ENCODE measurements at places on chromosomes 5 and 9.

DNA sequence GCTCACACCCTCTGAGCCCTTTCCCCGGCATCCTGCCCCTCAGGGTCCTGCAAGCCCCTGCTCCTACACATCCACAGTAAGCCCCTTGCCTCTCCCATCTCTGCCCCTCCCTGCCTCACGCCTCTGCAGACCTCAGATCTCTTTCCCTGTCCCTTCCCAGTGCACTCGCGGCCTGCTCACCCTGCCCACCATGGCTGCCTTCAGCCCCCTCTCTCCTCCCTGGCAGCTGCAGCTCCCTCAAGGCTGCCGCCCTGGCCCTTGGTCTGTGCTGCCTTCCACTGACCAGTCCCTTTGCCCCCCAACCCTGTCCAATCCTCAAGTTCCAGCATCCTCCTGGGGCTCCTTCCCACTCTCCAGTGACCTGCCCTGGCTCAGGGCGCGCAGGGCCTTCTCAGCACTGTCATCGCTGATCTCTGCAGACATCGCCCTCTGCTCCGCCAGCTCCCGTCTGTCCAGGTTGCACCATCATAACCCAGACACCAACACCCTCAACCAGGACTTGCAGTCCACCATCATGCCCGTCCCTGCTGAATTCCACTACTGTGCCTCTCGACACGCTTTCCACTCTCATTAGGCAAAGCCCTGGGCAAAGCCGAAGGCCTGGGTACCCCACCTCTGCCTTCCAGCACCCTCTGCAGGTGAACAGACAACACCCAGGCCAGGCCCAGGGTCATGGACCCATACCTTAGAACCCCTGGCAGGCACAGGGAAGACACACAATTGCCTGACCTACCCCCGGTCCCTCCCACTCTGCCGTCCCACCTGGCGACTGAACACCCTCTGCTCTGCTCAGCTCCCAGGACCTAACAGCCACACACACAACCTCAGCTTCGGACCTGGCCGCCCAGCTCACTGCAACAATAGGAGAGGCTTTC, 97.8 kb upstream of the RUFY1 start:
- no peak for DNase-seq

GRCh38 chr9:71767776-71768321, 464 bp downstream of the CEMIP2 start:
- DNase-seq: no peak

DNA sequence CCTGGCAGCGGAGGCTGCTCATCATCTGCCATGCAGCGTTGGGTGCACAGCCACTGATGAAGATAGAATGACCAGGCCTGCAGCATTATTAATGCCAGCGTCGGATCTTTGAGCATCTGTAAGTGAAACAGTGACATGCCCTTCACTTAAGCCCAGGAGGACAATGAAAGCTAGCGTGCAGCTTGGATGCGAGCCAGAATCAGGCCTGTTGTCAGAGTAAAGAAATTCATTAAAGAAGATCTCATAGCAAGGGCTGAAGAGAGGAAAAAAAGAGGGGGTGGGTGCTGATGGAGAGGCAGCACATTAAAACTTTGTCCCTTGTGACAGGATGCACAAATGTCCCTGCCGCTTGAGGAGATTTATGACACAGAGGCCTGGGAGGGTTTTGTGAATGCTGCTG, 186.1 kb upstream of the MAST4 start:
- DNase-seq: no peak

DNA sequence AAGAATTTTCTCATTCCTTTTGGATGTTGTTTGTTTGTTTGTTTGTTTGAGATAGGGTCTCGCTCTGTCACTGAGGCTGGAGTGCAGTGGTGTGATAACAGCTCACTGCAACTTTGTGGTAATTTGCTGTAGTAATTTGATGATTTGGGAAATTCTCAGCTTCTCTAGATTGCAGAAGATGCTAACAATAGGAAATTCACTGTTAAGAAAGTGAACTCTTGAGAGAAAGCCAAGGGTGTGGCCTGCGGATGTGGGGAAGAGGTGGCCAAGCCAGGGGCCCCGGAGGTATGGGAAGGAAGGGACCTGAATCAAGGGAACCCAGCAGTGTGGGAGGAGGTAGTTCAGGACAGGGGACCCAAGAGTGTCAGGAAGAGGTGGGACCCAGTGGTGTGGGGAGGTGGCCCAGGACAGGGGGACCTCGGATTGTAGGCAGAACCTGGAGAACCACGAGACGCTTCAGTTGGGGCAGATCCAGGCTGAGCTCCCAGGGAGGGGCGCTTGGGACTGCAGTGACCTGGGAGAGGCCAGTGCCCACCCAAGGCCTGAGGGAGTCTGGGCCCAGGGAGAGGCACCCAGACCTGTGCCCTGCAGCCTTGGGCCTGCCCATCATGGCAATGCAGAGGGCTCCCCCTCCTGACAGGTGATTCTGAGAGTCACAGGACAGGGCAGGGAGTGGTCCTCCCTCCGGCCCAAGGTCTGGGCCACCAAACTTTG, 5.6 kb upstream of the LCN2 start:
- DNase-seq: no peak

GRCh38 chr5:39249069-39249468, 29.7 kb upstream of the FYB1 start:
- no peak for DNase-seq

DNA sequence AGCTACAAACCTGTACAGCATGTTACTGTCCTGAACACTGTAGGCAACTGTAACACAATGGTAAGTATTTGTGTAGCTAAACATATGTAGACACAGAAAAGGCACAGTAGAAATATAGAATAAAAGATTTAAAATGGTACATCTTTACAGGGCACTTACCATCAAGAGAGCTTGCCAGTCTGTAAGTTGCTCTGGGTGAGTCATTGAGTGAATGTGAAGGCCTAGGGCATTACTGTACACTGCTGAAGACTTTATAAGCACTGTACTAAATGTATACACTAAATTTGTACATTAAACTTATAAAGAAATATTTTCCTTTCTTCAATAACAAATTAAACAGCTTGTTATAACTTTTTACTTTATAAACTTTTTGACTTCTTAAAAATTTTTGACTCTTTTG, 20.5 kb downstream of the ADRB2 start:
- no peak for DNase-seq

DNA sequence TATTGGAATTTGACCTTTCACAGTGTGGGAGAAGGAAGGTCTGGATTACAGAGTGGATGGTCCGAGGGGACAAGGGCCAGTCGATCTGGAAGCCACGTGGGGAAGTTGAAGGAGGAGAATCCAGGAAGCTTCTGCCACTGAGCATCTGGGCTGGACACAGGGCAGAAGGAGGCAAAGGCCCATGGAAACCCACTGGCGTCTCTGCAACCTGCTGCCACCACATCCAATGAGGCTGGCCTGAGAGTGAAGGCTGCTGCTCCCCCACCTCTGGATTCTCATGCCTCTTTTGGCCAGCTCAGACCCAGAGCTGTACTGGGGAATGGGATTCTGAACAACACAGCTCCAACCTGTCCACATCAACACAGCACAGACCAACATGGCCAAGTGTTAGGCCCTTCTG, 48.9 kb upstream of the BOD1 start:
- DNase-seq: no peak

DNA sequence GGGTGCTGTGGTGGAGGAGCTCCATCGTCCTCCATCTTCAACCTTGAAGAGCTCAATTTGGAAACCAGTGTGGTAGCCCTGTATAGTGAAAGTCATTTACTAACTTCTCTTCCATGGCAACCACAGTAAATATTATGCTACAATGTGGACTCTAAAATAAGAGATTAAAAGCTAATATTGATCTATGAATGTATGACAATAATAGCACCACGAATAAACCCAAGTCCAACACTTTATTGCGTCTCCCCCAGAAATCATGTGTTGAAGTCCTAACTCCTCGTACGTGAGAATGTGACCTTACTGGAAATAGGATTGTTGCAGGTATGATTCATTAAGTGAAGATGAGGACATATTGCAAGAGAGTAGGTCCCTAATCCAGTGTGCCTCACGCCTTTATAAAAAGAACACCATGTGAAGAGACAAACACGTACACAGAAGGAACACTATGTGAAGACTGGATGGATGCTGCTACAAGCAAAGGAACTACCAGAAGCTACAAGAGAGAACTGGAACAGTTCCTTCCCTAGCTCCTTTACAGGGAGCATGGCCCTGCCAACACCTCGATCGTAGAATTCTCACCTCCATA, 276.2 kb downstream of the PDE4D start:
- no peak for DNase-seq

DNA sequence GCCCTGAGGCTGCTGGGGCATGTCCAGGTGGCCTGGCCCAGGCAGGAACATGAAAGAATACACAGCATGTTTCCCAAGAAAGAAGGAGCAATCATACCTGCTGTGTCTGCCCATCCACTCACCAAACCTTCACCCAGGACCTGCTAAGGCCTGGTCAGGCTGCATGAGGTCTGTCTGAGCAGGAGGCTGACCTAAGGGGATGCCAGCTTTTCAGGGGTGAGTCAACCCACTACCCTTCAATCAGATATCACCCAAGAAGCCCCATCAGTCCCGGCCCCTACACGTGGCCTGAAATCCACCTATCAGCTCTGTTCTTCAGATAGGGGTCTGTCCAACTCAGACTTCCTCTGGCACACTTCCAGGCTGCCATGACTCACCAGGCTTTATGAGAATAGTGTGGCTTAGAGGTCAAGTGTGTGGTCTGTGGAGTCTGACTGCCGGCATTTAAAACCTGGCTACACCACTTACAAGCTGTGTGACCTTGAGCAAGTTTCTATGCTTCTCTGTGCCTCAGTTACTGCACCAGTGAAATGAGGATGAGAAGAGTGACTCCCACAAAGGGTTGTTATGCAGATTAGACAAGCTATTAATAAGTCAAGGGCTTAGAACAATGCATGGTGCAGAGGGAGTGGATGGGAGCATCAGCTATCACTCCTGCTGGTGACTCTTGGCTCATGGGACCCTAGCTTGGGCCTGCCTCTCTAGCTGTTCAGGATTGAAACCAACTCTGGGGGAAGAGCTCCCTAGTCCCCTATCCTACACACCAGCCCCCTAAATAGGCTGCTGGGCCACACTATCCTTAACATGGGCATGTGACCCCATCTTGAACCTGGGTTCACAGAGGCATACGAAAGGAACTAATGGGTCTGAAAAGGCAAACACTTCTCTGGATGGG, 130.3 kb downstream of the PAX5 start:
- DNase-seq: no peak

- no peak for DNase-seq
These were observed 9.7 kb downstream of the PTAR1 start for GRCh38 chr9:69750085-69750484.

DNA sequence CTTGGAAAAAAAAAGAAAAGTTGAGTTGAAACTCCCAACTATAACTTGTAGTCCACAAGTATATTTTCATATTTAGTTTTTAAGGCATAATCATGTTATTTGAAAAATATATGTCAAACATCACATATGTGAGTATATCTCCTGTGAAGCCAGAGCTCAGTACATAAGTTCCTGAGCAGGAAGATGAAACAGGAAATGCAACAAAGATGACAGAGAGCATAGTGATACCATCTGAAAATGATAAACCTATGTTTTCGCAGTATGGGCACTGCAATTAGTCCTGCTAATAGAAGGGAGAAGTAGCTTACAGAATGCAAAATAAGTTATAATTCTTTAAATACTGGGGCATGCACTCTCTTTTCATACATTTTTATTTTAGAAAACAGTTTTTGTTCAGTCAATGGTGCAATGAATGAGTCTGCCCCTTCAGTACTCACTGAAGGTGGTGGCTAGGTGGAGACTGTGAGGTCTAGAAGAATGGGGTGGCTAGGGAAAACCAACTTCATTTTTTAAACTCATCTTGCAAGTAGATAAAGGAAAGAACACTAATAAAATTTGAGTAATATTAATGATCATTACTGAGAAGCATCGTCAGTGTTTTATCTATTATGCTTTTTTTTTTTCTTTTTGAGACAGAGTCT, 54.1 kb upstream of the FYB1 start:
- no peak for DNase-seq

- DNase-seq: no peak
These were observed 2308.8 kb upstream of the ACO1 start for GRCh38 chr9:30075451-30076199.

GRCh38 chr9:16705111-16705604, 165.3 kb downstream of the BNC2 start:
- DNase-seq: no peak

DNA sequence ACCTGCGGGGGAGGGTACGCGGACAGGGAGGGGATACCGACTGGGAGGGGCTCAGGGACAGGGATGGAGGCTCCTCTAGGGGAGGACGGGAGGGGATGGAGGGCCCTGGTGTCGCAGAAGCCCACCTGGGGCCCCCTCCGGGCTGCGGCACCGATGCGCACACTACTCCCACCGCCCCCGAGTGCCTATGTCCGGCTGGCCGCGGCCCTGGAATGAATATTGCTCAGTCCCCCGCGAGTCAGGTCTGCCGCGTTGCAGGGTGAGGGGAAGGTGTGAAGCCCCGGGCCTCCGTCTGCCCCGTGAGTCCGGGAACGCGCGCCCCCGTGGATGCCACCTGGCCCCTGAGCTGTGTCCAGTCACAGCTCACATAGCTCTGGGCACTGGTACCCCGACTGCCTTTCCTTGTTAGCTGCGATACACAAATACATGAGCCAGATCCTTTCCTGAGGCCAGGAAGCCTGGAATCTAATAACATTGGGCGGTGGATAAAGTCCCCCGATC, 44.5 kb upstream of the PRSS3 start:
- no peak for DNase-seq

DNA sequence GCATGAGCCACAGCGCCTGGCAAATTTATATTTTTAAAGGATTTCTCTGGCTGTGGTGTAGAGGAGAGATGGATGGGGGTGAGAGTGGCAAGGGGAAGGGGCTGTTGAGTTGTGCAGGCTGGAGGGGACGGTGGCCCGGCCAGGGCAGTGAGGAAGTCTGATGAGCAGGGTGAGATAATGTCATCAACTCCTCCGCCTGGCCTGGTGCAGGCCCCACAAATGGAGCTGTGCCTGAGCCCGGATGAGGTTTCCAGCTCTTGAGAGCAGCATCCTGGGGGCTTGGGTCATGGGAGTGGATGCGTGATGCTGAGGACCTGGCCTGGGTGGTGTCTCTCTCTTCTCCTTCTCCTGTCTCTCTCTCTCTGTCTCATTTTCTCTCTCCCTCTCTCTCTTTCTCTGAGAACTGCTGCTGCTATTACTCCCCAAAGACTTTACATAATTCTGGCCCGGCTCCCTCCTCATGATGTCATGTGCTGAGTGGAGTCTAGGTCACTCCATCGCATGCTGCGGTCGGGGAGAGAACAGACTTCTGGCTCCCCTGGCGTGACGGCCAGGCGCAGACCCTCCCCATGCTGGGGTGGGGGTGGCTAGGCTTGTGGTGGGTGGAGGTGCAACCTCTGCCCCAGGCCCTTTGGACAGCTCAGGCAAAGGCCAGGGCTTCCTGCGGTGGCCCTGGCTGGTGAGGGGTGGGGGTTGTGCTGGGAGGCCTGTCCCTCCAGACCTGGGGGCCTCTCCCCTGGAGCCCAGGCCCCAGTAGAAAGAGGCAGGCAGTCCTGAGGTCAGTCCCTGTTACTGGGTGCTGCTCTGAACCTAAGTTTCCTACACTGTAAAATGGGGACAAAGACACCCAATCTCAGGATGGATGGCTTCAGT, 26.4 kb downstream of the FGF18 start:
- no peak for DNase-seq

DNA sequence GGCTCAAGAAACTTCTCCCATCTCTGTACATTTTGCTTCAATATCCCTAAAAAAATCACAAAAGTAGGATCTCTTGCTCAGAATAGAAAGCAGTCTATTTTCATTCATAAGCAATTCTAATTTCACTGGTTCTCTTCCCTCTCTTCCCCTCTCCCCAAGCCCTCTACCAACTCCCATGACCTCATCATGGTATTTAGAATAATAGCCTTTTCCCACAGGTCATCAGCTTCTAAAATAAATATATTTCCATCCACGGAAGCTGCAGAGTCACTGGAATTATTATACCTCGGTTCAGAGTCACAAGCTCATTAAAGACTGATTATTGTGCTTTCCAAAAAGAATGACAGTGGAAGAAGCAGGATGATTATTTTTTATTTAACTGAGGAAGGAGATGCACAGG, 84.2 kb upstream of the ADRA1B start:
- no peak for DNase-seq
